ENCODE measurements at places on chromosomes 2 and 18.

GRCh38 chr2:20073460-20073859, 22.0 kb upstream of the LAPTM4A start:
- no peak for DNase-seq

- DNase-seq, result no peak
Measured at GRCh38 chr18:45802814-45803492, 22.5 kb upstream of the SIGLEC15 start.

- no peak for DNase-seq
Measured at GRCh38 chr2:179591690-179592089, 269.7 kb downstream of the ZNF385B start.

- DNase-seq, result no peak
Measured at GRCh38 chr18:55592572-55592971, 4.6 kb upstream of the TCF4 start.

- no peak for DNase-seq
Measured at GRCh38 chr18:35441857-35442595, 55.7 kb downstream of the INO80C start.

- no peak for DNase-seq
Measured at GRCh38 chr2:99825630-99826029, 316.8 kb downstream of the AFF3 start.

DNA sequence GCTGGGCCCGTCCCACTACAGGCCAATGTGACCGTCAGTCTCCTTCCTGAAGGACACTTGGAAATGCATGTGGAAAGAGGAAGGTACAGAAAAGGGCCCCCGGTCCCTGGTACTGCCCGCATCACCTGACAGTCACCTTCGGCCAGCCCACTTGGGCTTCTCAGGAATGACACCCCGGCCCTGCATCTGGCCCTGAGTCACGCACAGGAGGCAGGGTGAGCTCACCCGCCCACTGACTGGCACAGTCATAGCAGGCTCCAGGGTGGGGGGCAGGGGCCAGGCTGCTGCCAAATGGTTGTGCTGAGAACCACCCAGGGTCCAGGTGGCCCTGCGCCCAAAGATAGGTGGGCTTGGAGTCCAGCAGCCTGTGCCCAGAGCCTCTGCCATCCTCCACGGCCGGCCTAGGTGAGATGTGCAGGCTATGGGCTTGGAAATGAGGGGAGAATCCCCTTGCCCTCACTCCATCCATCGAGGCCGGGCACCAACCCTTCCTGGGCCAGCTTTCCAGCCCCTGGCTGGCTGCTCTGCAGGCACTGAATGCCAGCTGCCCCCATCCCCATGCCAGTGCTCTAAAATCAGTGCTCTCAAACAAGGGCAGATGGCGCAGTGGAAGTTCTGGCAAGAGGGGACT, 14.1 kb downstream of the EMX1 start:
- DNase-seq, result no peak

GRCh38 chr2:38108907-38109731, 33.2 kb upstream of the CYP1B1 start:
- DNase-seq, result no peak

- no peak for DNase-seq
Measured at GRCh38 chr2:174247474-174248186, 702 bp downstream of the OLA1 start.

- no peak for DNase-seq
Measured at GRCh38 chr2:186349508-186349907, 136.6 kb upstream of the ZC3H15 start.

DNA sequence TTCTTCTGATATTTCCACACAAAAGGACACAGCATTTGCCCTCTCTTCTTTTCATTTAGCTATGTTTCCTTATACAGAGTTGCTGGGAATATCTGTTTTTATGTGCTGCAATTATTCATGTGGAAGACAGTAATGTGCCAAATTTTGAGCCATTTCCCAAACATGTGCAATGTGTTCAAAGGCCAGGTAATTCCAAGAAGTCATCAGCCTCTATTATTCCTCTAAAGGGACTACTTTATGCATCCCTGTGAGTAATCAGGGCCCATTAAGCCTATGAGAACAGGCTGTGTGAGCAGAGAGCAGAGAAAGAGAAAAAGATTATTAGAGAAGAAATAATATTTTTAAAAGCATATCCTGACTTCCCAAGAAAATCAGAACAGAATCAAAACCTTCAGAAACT, 107.6 kb upstream of the OSR1 start:
- no peak for DNase-seq

DNA sequence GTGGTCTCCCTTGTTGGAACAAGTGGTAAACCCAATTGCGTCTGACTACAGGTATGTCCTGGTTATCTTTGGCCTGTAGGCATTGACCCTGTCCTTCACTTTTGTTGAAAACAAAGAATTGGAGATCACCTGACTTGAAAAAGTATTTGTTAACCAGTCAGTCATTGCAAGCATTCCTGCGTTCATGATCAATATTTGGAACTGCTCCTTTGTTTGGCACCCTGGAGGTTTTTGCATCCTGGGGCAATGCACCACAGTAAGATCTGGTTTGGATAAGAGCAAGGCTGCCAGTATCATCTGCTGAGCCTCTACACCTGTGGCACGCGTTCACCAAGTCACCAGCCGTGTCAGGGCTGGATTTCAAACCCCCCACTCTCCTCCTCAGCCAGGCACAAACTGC, 115.7 kb downstream of the DNAH6 start:
- DNase-seq, result no peak

DNA sequence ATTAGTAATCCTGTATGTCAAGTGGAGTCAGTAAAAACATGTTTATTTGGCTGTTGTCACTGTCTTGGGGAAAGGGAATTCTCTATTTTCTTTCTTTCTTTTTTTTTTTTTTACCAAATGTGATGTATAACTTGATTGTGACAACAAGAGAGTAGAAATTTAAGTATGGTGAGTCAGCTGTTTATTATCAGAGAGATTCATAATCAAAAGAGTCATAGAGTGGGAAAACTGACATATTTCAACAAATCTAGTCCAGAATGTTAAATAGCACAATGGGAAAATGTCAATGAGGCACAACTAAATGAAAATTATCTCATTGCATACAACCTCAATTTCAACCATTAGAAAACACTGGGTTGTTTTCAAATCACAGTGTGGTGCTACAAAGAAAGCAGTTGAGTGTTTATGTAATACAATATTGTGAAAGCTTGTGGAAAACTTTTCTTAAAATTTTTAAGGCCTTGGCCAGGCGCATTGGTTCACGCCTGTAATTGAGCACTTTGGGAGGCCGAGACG, 111.9 kb upstream of the DTNA start:
- no peak for DNase-seq

DNA sequence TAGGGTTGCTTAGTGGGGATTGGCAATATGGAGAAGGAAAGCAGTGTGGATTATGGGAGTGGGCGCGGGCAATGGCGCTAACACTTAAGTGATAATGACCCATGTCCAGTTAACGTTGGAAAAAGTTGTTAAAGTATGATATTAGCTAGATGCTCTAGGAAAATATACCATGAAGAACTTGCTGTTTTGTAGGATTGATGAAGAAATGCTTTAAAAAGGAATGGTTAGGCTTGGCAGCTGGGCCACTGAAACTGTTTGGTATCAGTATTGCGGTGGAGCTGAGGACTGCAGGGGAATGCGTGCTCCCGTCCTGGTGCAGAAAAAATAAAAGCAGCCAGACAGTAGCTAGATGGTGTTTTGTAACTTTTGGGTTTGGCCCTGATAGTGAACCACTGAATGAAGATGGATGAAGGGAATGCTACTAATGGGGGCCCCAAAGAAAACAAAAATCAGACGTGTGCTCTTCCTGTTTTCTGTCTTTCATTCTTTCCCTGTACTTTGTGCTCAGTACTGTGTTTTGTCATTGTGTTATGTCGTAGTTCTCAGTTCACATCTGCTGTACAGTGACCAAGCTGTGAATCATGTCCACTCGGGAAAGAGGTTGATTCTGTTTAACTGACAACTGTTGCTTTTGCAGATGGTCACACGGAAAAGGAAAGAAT, 999 bp downstream of the INSIG2 start:
- DNase-seq, result no peak

DNA sequence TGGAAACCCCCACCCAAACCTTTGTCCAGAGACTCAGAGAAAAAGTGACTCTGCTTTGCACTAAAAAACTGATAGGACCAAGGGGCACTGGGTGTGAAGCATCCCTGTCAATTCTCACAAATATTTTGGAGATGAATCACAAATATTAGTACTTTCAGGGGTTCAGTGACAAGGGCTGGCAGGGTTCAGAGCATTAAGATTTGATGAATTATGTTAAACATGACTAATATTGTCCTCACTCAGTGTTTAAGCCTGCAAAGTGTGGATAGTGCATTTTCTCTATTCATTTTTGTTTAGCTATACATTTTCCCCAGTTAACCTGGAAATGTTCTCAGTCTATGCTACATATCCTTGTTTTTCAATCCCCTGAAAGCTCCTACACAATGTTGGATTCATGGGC, 65.3 kb upstream of the CCDC68 start:
- no peak for DNase-seq

DNA sequence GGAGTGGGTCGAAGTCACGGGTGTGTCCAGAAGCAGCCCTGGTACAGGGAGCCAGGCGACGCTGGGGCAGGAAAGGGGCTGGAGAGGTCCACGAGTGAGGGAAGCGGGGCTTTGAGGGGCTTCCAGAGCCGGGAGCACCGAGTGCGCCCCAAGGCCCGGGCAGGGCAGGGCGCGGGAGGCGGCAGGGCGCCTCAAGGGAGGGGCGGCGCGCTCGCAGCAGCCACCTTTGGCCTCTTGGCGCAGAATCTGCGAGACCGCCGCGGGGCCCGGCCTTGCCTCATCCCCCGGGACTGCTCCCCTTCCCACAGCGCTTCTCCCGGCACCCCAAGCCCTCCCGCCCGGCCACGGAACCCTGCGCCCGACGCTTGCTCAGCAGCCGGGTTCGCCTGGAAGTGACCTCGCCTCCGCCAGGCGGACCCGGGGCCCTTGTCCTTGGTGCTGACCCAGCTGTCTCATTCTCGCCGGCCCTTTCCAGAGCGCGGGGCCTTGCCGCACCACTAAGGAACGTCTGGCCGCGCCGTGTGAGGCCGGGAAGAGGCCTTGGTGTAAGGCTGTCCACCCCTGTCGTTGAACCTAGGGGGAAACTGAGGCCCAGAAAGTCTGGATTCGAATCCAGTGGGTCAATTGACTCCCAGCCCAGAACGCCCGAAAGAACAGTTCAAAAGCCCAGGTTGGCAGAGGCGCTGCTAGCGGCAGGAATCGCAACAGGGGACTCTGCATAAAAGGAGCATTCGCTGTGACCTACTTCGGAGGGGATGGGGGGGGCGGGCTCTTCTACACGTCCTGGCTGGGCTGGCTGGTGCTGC, 584 bp upstream of the DNER start:
- DNase-seq, result no peak

DNA sequence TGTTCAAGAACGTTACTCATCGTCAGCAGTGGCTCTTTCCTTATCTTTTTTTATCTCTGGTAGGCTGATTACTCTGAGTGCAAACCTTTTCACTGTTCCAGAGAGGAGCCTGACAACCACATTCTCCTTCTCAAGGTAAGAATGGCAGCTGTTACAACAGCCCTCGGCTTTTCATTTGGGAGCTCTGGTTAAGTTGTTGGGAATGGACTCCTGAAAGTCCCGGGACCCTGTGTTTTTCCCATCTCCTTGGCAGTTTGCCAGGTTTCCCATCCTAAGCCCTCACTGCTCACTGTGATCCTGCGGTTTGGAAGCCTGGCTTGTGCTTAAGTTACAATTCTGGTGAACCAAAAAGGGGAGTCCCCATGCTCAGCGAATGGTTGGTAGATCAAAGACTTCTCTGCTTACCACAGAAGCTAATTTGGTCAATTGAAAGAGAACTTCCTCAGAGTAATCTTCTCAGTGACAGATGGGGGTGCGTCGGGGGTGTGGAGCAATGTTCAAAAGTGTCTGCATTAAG, 122.3 kb downstream of the LYPD6B start:
- DNase-seq, result no peak
